ENCODE measurements at places on chromosomes 1 and 21.

GRCh38 chr1:202283379-202283844 lies 58.3 kb downstream of the UBE2T start:
- peak; percentile 34 for DNase-seq

DNA sequence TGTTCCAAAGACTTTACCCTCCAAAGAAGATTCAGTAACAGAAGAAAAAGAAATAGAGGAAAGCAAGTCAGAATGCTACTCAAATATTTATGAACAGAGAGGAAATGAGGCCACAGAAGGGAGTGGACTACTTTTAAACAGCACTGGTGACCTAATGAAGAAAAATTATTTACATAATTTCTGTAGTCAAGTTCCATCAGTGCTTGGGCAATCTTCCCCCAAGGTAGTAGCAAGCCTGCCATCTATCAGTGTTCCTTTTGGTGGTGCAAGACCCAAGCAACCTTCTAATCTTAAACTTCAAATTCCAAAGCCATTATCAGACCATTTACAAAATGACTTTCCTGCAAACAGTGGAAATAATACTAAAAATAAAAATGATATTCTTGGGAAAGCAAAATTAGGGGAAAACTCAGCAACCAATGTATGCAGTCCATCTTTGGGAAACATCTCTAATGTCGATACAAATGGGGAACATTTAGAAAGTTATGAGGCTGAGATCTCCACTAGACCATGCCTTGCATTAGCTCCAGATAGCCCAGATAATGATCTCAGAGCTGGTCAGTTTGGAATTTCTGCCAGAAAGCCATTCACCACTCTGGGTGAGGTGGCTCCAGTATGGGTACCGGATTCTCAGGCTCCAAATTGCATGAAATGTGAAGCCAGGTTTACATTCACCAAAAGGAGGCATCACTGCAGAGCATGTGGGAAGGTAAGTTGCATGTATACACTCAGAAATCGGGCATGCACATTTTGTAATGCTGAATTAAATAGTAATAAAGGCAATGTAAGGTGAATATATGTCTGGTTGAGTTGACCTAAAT lies 97.2 kb downstream of the ZFYVE9 start:
- DNase-seq = no peak

DNA sequence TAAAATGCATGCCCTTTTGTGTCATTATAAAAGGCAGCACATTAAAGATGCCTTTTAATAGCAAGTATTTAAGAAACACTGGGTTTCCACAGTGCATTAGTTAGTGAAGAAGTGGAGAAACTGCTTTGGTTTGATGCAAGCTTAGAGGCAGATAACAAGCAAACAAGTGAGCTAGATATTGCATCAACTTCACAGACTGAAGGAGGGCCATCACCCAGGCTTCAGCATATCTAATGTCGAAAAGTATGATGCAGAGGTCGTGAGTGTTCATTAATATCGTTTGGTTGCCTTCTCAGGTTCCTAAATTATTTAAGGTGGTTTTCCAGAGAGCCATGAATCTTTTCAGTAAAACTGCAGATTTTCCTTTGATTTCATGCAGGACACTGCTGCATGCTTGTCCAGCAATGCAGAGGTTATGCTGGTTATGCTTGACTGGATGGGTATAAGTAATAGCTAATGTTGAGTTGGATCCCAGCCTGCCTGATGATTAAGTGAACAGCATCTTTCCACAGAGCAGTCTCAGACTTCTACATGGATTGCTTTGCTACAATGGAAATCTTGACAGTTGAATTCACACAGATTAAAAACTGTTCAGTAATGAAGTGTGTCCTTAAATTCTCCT lies 69.7 kb upstream of the IPO9 start:
- no peak for DNase-seq

DNA sequence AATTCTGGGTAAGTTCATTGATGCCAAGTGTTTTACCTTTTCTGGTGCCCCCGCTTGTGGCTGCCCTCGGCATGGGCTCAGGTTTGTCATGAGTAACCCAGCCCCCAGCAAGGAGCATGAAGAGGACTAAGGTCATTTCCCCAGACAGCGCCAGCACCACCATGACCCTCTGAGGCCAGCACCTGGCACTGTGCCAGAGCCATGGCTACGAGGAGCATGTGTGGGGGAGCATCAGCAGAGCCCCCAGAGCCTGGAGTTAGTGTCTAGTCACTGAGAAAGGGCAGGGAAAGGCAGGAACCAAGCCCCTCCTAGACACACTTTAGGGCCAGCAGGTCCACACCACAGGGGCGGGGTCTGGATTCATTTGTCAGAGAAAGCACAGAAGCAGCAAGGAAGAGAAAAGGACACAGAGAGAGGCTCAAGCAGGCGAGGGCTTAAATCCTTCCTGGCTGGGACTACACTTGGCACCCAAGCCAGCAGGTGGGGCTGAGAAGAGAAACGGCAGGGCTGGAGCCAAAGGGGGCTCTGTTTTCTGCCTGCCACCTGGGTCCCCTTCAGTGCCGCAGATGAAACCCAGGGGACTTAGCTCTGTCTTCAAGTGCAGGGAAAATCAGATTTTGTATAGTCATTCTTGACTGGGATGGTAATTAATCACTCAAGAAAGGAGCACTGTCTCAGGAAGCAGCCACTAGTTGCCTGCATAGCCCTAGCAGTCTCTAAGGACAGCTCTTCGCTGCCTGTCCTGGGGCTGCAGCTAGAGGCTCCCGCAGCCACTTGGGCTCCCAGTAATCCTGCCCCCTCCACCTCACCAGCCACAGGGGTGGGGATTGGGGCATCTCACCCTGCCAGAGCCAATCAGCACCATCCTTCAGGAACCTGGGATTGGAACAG lies 79.6 kb upstream of the ZC3H12A start:
- no peak for DNase-seq

DNA sequence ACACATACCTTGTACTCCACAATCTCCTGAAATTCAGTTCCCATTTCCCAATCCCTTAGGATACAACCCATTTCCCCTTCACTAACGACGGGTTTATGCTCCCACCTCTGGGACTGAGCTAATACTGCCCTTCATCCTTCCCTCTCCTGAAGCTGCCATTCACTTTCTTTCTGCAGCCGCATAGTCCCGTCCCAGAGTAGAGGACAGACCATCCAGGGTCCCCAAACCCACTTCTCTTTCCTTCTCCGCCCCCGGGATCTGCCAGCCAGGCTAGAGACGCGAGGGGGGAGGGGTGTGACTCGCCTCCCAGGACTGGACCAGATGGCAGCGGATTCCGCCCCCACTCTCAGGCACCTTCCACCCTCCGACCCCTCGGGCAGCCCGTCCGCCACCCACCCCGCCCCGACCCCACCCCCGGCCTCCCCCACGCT lies 679 bp downstream of the ABL2 start:
- no peak for DNase-seq

- DNase-seq = no peak
Measured at GRCh38 chr1:56965916-56966697, at the start of gene C8B. C8B (minus strand) TSS chr1:56966015; CDS start chr1:56965948, 67 bp downstream.

DNA sequence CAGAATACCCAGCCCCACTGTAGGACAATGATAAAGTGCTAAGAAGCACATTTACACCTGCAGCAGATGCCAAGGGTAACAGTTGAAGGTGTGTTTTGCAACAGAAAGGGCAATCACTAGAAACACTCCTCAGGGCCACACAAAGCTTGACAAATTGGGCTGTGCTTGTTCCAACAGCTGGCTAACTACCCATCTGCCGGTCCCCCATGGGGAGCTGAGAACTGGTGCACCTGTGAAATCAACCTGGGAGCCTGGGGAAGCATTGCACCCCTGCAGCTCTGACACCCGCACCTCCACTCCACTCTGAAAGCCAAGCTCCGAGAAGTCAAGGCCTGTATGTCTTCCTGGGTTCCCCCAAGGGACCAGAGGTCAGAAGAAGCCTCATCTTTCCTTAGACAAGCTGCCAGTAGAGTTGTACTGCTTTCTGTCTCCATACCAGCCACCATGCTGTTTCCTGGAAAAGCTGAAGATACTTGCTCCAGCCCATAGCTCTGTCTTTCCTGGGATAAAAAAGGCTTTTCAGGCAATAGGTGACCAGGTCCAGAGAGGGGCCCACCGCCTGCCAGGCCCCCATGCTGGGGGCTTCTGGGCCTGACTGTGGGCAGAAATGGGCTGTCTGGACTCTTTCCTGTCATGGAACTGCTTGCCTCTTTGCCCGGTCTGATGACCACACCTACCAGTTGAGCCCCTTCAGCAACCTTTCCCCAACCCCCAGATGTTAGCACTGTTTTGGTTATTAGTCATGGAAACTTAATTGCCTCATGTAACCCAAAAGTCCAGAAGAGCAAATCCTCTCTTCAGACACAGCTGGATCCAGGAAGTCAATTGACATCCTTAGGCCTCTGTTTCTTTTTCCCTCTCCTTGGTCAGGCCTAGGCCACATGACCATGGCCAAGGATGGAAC lies 93.6 kb downstream of the KIF14 start:
- DNase-seq = no peak

DNA sequence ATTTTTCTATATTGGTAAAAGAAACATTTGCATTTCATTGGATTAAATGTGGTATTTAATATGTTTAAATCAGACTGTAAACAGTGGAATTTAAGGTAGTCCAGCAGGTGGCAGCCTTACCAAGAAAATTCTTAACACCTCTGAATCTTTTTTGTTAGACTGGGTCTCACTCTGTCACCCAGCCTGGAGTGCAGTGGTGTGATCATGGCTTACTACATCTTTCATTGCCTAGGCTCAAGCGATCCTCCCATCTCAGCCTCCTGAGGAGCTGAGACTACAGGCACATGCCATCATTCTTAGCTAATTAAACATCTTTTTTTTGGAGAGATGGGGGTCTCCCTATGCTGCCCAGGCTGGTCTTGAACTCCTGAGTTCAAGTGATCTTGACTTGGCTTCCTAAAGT lies 98.8 kb downstream of the RABGAP1L start:
- no peak for DNase-seq

- no peak for DNase-seq
Measured at GRCh38 chr1:177864538-177865305, 105.1 kb downstream of the SEC16B start.

DNA sequence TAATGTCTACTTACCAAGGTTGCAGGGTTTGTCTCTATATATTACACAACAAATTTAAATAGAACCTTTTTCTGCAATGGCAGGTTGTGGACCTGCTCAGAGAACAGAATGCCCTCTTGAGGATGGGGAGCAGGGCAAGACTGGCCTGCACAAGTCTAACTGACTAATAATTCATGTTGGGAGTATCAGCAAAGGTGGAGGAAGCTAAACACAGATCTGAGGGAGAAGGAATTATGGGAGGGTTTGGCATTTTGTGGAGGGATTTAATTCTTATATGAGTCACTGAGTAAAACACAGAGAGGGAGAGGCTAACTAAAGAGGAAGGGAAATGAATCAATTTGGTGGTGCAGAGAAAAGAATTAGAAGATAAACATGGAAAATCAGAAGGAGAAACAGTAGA lies 40.0 kb downstream of the CLDN17 start:
- no peak for DNase-seq

- no peak for DNase-seq
Measured at GRCh38 chr21:25171438-25171837, 435.8 kb downstream of the MRPL39 start.

DNA sequence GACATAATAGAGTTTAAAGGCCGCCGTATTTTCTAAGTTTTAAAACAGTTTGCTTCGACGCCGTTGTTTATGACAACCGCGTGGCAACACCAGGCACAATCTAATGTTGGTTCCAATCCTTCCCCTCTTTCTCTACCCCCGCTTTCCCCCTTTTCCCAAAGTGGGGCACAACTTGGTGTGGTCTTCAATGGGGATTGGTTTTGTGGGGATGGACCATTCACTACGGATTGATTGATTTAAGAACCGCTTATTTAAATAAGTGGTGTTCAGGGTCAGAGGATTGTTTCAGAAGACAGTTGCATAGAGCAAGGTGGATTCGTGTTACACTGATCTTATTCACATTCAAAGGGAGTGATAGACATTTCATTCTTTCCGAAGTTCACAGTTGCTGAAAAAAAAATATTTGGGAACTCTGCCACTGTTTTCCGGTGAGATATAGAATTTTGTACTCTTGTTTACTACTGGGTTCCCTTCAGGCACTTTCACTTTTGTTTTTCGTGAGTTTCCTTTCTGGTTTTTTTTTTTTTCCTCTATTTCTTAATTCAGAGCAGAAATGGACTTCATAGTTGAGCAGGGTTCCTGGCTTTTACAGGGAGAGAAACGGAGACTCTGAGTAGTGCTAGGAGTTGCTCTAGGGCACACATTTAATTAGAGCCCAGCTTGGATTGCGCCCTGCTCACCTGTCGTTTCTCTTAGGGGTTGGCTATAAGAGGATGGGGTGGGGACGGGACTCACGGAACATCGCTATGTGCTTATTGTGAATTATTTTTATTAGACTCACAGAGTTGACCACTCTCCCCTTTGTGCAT lies 79.6 kb upstream of the AK4 start:
- no peak for DNase-seq

- no peak for DNase-seq
Measured at GRCh38 chr1:219302697-219303096, 129.0 kb downstream of the LYPLAL1 start.

DNA sequence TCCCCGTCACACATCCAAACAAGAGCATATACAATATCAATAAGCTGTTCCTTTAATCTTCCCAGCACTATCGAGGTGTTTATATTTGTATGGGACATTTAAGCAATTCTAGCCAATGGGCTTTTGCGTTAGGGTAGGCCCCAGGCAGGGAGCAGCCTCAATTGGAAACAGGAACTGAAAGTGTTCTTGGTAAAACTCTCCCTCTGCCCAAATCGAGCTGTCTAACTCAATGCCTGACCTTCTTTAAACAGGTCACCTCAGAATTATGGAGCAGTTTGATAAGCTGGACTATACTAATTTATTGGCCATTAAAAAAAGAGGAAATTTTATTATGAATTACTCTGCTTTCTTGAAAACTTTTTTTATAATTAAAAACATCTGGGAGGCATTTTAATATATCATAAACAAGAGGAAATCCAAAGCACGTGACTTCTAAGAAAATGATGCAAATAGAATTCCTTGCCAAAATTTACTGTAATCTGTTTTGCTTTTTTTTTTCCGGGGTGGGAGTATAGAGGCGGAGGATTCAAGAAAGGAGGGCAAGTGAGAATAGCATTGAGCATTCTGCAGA lies 498.1 kb downstream of the LMO4 start:
- no peak for DNase-seq

GRCh38 chr21:27224169-27224568 lies 257.3 kb upstream of the ADAMTS5 start:
- DNase-seq = no peak

GRCh38 chr21:44454747-44455523 lies at the start of gene LRRC3:
LRRC3 (plus strand) TSS chr21:44455510; CDS start chr21:44456645, 1,135 bp downstream.
- peak; percentile 37 for DNase-seq

- DNase-seq = no peak
Measured at GRCh38 chr1:45557422-45557944, 6.9 kb downstream of the AKR1A1 start.

GRCh38 chr1:94667818-94668217 lies 126.3 kb upstream of the F3 start:
- DNase-seq = no peak

GRCh38 chr1:92587445-92587844 lies 100.7 kb upstream of the GFI1 start:
- DNase-seq = no peak

DNA sequence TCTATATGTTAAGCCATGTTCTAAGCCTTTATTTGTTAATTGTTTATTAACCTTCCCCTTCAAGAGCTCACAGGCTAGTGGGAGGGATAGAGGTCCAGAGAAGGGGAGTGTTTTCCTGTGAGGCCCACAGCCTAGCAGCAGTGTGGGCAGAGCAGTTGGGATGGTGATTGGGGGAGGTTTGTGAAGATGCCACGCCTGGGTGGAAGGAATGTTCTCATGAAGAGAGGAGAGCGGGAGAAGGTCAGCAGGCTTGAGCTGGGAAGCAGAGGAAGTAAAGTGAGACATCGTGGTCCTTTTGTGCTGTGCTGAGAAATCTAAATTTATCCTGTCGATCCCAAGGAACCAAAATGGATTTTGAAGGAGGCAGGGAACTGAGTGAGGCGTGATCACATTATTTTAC lies 42.6 kb downstream of the TRAPPC10 start:
- DNase-seq = no peak

- no peak for DNase-seq
Measured at GRCh38 chr1:176551146-176551545, 88.2 kb downstream of the PAPPA2 start.
